ENCODE measurements at places on chromosomes 12 and 14. TPM values are rescaled to one million over a fixed set of nuclear protein-coding genes. Genes with fewer than 3 reads are reported as not detected.

DNA sequence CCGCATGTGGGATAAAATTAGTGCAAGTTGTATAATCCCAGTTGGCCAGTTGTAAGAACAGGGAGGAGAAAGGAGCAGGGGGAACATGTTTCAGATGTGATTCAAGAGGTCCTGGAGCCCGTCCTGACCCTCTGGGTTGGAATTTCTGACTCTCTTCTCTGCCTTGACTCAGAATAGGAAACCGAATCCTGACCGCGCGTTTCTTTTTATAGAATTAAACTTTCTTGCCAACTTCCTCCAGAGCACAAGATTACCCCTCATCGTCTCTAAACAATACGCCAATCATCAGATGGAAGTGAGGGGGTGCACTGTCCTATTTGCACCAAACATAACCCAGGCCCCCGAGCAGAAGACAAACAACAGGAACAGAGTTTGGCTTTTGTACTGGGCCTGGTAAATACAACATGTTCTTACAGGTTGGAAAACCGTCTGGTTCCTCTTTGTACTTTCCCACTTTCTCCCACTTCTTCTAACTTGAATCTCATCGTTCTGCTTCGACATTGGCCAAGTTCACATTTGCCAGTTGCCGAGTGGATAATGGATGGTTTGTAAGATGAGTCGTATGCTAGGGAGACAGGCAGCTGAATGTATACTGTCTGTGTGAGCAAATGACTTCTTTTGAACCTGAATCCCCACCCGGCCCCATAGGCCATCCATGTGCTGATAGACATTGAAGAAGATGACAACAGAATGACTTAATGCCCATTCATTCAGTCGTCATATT is 42.6 kb upstream of the MED13L start:
- H3K27ac ChIP-seq: no peak overlapping the region
- no peak overlapping the region for H3K4me3 ChIP-seq
- DNase-seq: no peak
- H3K36me3 ChIP-seq: no peaks in the 10 kb centered on the region
- H3K4me1 ChIP-seq: peaks cover 6% of the 10 kb centered on the region

GRCh38 chr12:66538970-66539369 is 139.9 kb downstream of the GRIP1 start:
- no peaks in the 10 kb centered on the region for H3K36me3 ChIP-seq
- no peaks in the 10 kb centered on the region for H3K27me3 ChIP-seq
- no peak for DNase-seq
- H3K4me1 ChIP-seq: no peaks in the 10 kb centered on the region

GRCh38 chr14:97380539-97380941 is 583.4 kb downstream of the VRK1 start:
- H3K36me3 ChIP-seq: no peaks in the 10 kb centered on the region
- DNase-seq: peak; percentile 71
- no peaks in the 10 kb centered on the region for H3K27me3 ChIP-seq
- H3K27ac ChIP-seq: no peak overlapping the region

DNA sequence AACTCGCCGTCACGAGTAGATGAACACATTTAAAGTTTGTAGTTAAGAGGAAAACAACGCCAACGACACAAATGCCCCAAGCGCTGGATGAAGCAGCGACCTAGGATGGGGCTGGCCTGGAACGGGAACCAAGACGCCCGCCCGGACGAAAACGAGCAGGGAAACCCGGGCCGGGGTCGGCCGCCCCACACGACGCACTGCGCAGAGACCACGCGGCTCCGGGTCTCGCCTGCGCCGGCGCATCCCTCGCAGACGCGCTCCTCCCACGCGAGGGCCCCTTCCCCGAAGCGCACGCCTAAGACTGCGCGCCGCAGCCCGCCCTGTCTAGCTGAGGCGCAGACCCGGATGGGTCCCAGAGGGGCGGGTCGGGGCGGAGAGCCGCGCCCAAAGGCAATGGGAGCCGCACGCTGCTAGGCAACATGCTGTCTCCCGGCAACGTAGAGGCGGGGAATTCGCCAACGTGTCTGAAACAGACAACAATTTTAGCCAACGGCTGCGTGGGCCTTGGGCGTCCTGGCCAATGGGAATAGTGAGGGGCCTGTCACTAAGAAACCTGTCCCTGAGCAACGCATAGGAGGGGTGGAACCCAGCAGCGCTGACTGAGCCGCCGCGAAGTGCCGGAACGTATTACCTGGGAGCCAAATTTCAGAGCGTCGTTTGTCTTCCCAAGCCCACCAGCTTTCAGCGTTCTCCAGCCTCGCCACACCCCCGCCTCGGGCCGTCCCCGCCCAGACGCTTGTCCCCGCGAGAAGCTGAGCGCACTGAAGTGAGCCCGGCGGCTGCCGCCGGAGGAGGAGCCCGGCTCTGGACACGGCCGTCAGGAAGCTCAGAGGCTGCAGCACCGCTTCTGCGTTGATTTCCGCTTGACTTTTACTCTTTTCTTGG is 21.0 kb upstream of the CHFR start:
- H3K4me3 ChIP-seq: peak overlapping the region; percentile 63
- peak; percentile 91 for DNase-seq
- H3K27ac ChIP-seq: peak overlapping the region; percentile 86
- H3K27me3 ChIP-seq: peaks cover 5% of the 10 kb centered on the region

DNA sequence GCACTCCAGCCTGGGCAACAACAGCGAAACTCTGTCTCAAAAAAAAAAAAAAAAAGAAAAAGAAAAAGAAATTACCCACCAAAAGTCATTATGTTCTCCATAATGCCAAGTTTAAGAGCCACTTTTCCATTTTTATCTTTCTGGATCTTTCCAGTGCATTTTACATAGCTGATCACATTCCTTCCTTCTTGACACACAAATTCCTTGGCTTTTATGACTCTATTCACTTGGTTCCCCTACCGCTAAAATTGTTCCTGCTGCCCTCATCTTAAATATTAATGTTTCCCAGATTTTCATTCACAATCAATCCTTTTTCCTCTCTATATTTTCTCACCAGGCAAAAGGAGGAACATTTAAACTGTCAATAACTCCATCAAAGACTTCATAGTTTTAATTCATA is 20.2 kb downstream of the KLHL28 start:
- peaks cover 56% of the 10 kb centered on the region for H3K36me3 ChIP-seq
- no peak overlapping the region for H3K27ac ChIP-seq
- no peak for DNase-seq
- H3K4me1 ChIP-seq: no peaks in the 10 kb centered on the region

GRCh38 chr12:57694459-57695019 is 607 bp downstream of the OS9 start:
- no peak for DNase-seq
- H3K36me3 ChIP-seq: peaks cover 31% of the 10 kb centered on the region
- no peaks in the 10 kb centered on the region for H3K27me3 ChIP-seq
- peaks cover 13% of the 10 kb centered on the region for H3K4me1 ChIP-seq
- H3K27ac ChIP-seq: peak overlapping the region; percentile 72

GRCh38 chr12:65845751-65846537 is 21.7 kb downstream of the HMGA2 start:
- H3K36me3 ChIP-seq: no peaks in the 10 kb centered on the region
- H3K4me1 ChIP-seq: no peaks in the 10 kb centered on the region
- no peak overlapping the region for H3K27ac ChIP-seq
- no peak overlapping the region for H3K4me3 ChIP-seq

Gene ABCC9
- not detected for polyA plus RNA-seq

Gene RFX4
- polyA plus RNA-seq: not detected

Gene AACS
- 5.4 TPM for polyA plus RNA-seq

Gene FOXA1
- not detected for polyA plus RNA-seq

Gene NR1H4
- polyA plus RNA-seq: not detected

Data from CD4-positive, CD25-positive, alpha-beta regulatory T cell (primary cell).